ENCODE measurements at places on chromosomes 6 and 20. TPM values are rescaled to one million over a fixed set of nuclear protein-coding genes. Genes with fewer than 3 reads are reported as not detected.

The EYA4 gene
- 18.7 TPM for total RNA-seq

The TTK gene
- 2.5 TPM for total RNA-seq

The MMP24 gene
- total RNA-seq, result 0.98 TPM

GRCh38 chr20:11677428-11677827 is 240.3 kb upstream of the BTBD3 start:
- DNase-seq, result no peak

- no peak for DNase-seq
Measured at GRCh38 chr6:35426074-35426473, 26.1 kb upstream of the FANCE start.

DNA sequence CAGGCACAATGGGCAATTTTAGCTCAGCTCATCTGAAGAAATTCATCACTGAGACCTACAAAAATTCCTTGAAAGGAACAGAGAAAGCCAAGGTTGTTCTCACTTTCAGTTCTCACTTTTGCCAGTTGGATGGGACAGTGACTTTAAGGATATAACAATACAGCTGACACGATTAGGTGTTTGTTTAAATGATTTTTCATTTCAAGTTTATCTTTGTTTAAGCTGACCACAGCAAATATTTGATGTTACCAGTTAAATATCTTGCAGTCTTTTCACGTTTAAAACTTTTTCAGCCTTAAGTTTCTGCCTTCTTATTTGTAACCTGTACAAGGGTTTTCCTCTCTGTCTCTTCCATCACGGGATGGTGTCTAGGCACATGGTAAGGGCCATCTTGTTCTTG is 93.6 kb downstream of the PLCB1 start:
- no peak for DNase-seq

DNA sequence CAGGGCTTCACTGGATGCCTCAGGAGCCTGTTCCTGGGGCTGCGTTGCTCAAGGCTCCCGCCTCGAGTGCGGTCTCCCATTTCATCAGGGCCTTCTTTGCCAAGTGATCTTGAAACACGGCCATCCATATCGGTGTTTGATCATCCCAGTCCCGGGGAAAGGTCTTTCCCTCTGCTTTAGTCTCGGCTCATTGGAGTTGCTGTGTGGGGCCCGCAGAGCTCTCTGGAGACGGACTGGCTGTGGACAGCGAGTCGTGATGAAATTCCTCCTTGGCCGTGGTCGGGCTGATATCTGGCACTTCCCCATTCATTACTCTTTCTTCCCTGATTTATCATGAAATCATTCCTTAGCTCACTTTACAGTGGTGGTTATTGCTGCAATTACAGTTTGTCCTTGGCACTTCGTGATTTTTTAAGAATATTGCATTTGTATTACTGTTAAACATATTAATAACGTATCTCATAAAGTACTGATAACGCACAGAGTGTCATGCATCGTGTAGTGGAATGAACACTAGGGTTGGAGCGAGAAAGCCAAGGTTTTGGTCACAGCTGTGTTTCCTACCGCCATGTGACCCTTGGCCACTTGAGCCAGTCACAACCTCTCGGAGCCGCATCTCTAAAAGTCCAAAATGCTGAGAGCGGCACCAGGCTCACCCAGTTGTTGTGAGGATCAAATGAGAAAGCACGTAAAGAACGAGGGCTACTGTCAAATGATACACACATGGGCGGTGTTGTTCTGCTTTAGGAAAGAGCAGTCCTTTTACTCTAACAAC is 71.8 kb downstream of the MTHFD1L start:
- no peak for DNase-seq

DNA sequence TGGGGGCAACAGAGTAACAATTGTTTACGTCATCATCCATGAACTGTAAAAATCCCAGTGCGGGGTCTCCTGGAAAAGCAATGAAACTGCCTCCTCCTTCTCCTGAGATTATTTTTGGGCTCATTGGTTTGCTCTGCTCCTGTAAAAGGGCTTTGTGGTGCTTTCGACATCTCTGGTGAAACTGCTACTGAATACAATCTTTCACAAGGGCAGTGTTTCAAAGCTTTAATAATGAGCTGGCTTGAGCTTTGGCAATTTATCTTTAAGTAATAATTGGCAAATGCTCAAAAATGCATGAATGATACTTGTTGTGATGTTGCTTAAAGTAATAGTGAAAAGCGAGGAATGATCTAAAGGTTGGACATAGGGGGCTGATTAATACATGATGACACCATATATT is 43.5 kb upstream of the ENPP1 start:
- DNase-seq, result no peak

GRCh38 chr6:37308069-37308815 is 45.5 kb upstream of the RNF8 start:
- DNase-seq, result no peak

GRCh38 chr20:61638802-61639585 is 386.9 kb downstream of the CDH4 start:
- DNase-seq, result no peak

- DNase-seq, result no peak
Measured at GRCh38 chr6:27791182-27791943, 120.8 kb downstream of the OR2B2 start.

- no peak for DNase-seq
Measured at GRCh38 chr6:160177220-160177619, 55.6 kb downstream of the SLC22A1 start.
